CD8-positive, alpha-beta memory T cell (primary cell): ENCODE measurements at places on chromosomes 5 and 9. TPM values are rescaled to one million over a fixed set of nuclear protein-coding genes. Genes with fewer than 3 reads are reported as not detected.
A peak's percentile ranks its signal among the peaks of the same experiment; 100 is the strongest.

IFNA21 gene
- total RNA-seq = not detected

- DNase-seq = no peak
Observed at GRCh38 chr5:92907938-92908606, 672.9 kb downstream of the NR2F1-AS1 start.

DNA sequence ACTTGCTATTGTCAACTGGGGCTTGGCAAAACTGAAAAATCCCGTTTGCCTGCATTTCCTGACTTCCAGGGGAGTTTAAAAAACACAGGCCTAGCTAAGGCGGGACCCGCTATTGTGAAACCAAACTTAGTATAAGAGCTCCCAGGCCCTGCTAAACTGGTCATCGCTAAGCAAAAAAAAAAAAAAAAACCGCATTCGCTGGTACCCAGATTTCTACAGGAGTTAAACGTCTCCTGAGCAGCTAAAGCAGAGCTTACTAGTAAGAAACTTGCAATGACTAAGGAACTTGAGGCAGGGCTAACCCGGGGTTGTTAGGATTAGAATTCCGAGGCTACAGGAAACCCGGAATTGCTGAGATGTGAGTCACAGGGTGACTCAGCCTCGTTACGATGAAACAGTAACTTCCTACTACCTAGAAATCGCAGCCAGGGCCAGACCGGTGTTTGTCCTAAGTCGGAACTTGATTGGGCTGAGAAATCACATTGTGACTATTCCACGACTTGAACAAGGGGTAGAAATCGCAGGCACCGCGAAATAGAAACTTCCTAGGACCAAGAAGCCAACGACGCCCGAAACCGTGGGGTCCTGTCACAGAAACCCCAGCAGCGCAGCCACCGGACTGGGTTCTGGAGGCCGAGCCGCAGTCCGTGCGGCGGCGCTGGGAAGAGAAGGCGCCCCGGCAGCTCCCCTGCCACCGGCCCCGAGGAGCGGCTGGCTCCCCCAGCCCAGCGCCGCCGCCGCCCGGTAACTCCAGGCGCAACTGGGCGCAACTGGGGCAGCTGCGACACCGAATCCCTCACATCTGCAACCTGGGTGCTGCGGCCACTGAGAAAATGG, 89.4 kb downstream of the ANXA2R start:
- peak; percentile 81 for DNase-seq

- DNase-seq = no peak
Observed at GRCh38 chr5:143986516-143987212, 174.7 kb downstream of the HMHB1 start.
